ENCODE measurements at places on chromosomes 3 and 15. TPM values are rescaled to one million over a fixed set of nuclear protein-coding genes. Genes with fewer than 3 reads are reported as not detected.

- no peaks in the 10 kb centered on the region for H3K4me1 ChIP-seq
- H3K36me3 ChIP-seq: no peaks in the 10 kb centered on the region
- no peak overlapping the region for H3K27ac ChIP-seq
- no peak overlapping the region for H3K4me3 ChIP-seq
These were observed 36.7 kb downstream of the ZPLD1 start for GRCh38 chr3:102471491-102471890.

DNA sequence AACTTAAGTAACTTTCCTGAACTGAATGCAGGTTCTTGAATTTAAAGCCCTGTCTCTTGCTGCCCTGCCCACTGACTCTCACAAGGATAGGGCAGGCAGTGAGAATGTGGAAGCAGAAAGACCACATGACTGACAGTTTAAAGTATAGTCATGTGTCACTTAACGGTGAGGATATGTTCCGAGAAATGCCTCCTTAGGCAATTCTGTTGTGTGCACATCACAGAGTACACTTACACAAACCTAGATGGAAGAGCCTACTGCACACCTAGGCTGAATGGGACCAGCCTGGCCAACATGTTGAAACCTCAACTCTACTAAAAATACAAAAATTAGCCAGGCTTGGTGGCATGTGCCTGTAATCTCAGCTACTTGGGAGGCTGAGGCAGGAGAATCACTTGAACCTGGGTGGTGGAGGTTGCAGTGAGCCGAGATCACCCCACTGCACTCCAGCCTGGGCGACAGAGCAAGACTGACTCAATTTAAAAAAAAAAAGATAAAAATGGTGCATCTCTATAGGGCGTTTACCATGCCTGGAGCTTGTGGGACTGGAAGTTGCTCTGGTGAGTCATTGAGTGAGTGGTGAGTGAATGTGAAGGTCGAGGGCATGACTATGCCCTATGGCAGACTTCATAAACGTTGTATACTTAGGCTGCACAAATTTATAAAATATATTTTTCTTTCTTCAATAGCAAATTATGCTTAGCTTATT, 18.9 kb upstream of the COPG1 start:
- peak; percentile 54 for DNase-seq
- peak overlapping the region; percentile 40 for H3K4me3 ChIP-seq
- H3K27ac ChIP-seq: peak overlapping the region; percentile 71
- H3K36me3 ChIP-seq: peaks cover 8% of the 10 kb centered on the region

GRCh38 chr3:186138272-186138981, 29.5 kb upstream of the ETV5 start:
- H3K4me3 ChIP-seq: no peak overlapping the region
- H3K27me3 ChIP-seq: peaks cover 19% of the 10 kb centered on the region

DNA sequence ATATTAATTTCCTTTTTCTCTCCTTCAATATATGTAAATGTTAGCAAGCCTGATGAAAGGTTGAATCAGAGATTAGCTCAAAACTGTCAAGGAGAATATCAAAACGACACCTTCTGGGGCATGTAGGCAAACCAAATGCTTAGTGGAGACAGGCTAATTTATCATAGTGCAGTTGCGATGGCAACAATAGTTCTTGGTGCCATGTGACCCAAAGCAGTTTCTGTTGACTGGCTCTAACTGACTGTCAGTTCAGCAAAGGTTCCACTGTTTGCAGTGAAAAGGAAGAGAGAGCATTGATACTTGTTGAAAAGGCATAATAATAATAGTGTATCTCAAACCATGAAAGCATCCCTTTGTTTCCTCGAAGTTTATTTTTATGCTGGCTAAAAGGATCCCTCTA, 513.9 kb downstream of the NLGN1 start:
- H3K27ac ChIP-seq: no peak overlapping the region
- H3K27me3 ChIP-seq: no peaks in the 10 kb centered on the region
- no peak overlapping the region for H3K4me3 ChIP-seq
- H3K36me3 ChIP-seq: no peaks in the 10 kb centered on the region

GRCh38 chr3:8870134-8870533, 93.1 kb downstream of the RAD18 start:
- no peaks in the 10 kb centered on the region for H3K27me3 ChIP-seq
- H3K4me3 ChIP-seq: no peak overlapping the region
- H3K36me3 ChIP-seq: no peaks in the 10 kb centered on the region
- no peak for DNase-seq

The SLC6A20 gene
- not detected for total RNA-seq

The AADAC gene
- total RNA-seq: not detected

All from activated CD8-positive, alpha-beta T cell treated with anti-CD3 and anti-CD28 coated beads, Interleukin-2, amount 10 ng/mL, durations not matched to agents 7 days and 5 days (primary cell).